Epithelial cell of alveolus of lung (primary cell): ENCODE measurements at places on chromosomes 5 and 9. TPM values are rescaled to one million over a fixed set of nuclear protein-coding genes. Genes with fewer than 3 reads are reported as not detected.

Gene BARHL1
- not detected in 2 replicates for total RNA-seq

Gene LCN1
- total RNA-seq: not detected in 2 replicates

Gene AIF1L
- 0.08 and 0.13 TPM in 2 replicates for total RNA-seq

Gene MEIKIN
- not detected in 2 replicates for total RNA-seq

Gene CSF2
- total RNA-seq: 6.2 TPM in 1 of 2 replicates, not detected in the other

Gene PCDHGC4
- 0.13 and 3.1 TPM in 2 replicates for total RNA-seq

Gene GLDC
- 0.13 and 2.2 TPM in 2 replicates for total RNA-seq

Gene NFIB
- total RNA-seq: 20.4 and 25.9 TPM in 2 replicates

Gene MARCHF3
- total RNA-seq: 2.0 and 6.6 TPM in 2 replicates

Gene TMEFF1
- total RNA-seq: 1.2 and 1.4 TPM in 2 replicates

Gene FST
- 57.1 and 65.2 TPM in 2 replicates for total RNA-seq

Gene IFNA21
- not detected in 2 replicates for total RNA-seq

Gene SH3RF2
- 2.5 TPM in 1 of 2 replicates, not detected in the other for total RNA-seq

Gene GPX3
- 5.7 and 35.0 TPM in 2 replicates for total RNA-seq

Gene ABCA2
- 14.9 and 15.8 TPM in 2 replicates for total RNA-seq

Gene NSUN2
- total RNA-seq: 21.8 and 26.5 TPM in 2 replicates

Gene CYLC2
- not detected in 2 replicates for total RNA-seq

Gene PCDHGB7
- 7.2 and 23.6 TPM in 2 replicates for total RNA-seq

Gene OR1Q1
- total RNA-seq: not detected in 2 replicates

Gene IL31RA
- 0.72 and 6.1 TPM in 2 replicates for total RNA-seq

Gene MAMDC4
- total RNA-seq: 0.91 and 2.2 TPM in 2 replicates

Gene KCNIP1
- not detected in 2 replicates for total RNA-seq

Gene TMEM161B
- 6.2 and 14.5 TPM in 2 replicates for total RNA-seq

Gene SPATA31E1
- total RNA-seq: not detected in 2 replicates

Gene CEL
- 0.52 and 1.1 TPM in 2 replicates for total RNA-seq

Gene C5orf63
- total RNA-seq: 2.0 and 3.9 TPM in 2 replicates

Gene GABRA6
- not detected in 2 replicates for total RNA-seq

Gene DAB2
- total RNA-seq: 23.0 and 44.8 TPM in 2 replicates

Gene SLC25A2
- total RNA-seq: not detected in 2 replicates

Gene PCDHA13
- not detected in 2 replicates for total RNA-seq

Gene OR1J2
- total RNA-seq: not detected in 2 replicates

Gene VCAN
- total RNA-seq: 261 and 757 TPM in 2 replicates

Gene STING1
- total RNA-seq: 45.4 and 64.8 TPM in 2 replicates

Gene LCN10
- total RNA-seq: not detected in 2 replicates

Gene CCNI2
- under 0.01 TPM in 1 of 2 replicates, not detected in the other for total RNA-seq

Gene ADAMTS12
- total RNA-seq: 20.6 and 82.2 TPM in 2 replicates

Gene TMC1
- not detected in 2 replicates for total RNA-seq

Gene ADGRV1
- total RNA-seq: 0.13 and 0.32 TPM in 2 replicates

Gene FAM53C
- 25.9 and 41.4 TPM in 2 replicates for total RNA-seq

Gene GARIN3
- total RNA-seq: not detected in 2 replicates

Gene GFM2
- 24.0 and 25.7 TPM in 2 replicates for total RNA-seq

Gene CNTFR
- total RNA-seq: 1.1 TPM in 1 of 2 replicates, not detected in the other

Gene MYMK
- 1.0 TPM in 1 of 2 replicates, not detected in the other for total RNA-seq

Gene CENPP
- total RNA-seq: 0.72 and 3.2 TPM in 2 replicates

Gene MAML1
- total RNA-seq: 11.6 and 38.7 TPM in 2 replicates

Gene GGTA1
- not detected in 2 replicates for total RNA-seq

Gene SAXO1
- not detected in 2 replicates for total RNA-seq

Gene GALNT12
- total RNA-seq: 3.8 and 14.0 TPM in 2 replicates

Gene TTC23L
- total RNA-seq: not detected in 2 replicates

Gene PCDHGB6
- total RNA-seq: 1.2 and 5.7 TPM in 2 replicates
